ENCODE measurements at places on chromosomes 5 and 9. TPM values are rescaled to one million over a fixed set of nuclear protein-coding genes. Genes with fewer than 3 reads are reported as not detected.

The TRAF2 gene
- total RNA-seq, result 6.4 TPM

The KIF27 gene
- 4.1 TPM for total RNA-seq

The CDC20B gene
- total RNA-seq, result not detected

The LCN1 gene
- total RNA-seq, result not detected

The SHISAL2B gene
- not detected for total RNA-seq

The ANKDD1B gene
- 0.51 TPM for total RNA-seq

The TXNDC8 gene
- total RNA-seq, result not detected

The NR4A3 gene
- total RNA-seq, result 8.8 TPM

The TMEM252 gene
- total RNA-seq, result not detected

The CAMK4 gene
- 0.68 TPM for total RNA-seq

The CCNJL gene
- 0.16 TPM for total RNA-seq

The BTNL8 gene
- total RNA-seq, result not detected

The TYRP1 gene
- not detected for total RNA-seq

The AJM1 gene
- 0.51 TPM for total RNA-seq

The B4GALT7 gene
- 25.3 TPM for total RNA-seq

The RASGEF1C gene
- 0.38 TPM for total RNA-seq

The MLANA gene
- total RNA-seq, result not detected

The MEF2C gene
- total RNA-seq, result 59.5 TPM

The SLCO6A1 gene
- not detected for total RNA-seq

The MARCOL gene
- total RNA-seq, result not detected

The NOP16 gene
- total RNA-seq, result 13.3 TPM

The HMCN2 gene
- total RNA-seq, result 9.2 TPM

The PCDHGB7 gene
- total RNA-seq, result 7.6 TPM

The IRX2 gene
- total RNA-seq, result 2.9 TPM

The TGFBI gene
- total RNA-seq, result 139 TPM

The FOXD4L3 gene
- total RNA-seq, result not detected

The NR6A1 gene
- total RNA-seq, result 4.4 TPM

The PALM2AKAP2 gene
- 37.5 TPM for total RNA-seq

The CXCL14 gene
- 76.2 TPM for total RNA-seq

The RANBP6 gene
- total RNA-seq, result 24.3 TPM

The PARP8 gene
- 31.5 TPM for total RNA-seq

The CANX gene
- total RNA-seq, result 374 TPM

The GRXCR2 gene
- not detected for total RNA-seq

The SPATA9 gene
- total RNA-seq, result 2.4 TPM

The TMEM174 gene
- total RNA-seq, result not detected

The FOXB2 gene
- total RNA-seq, result not detected

The CDC25C gene
- total RNA-seq, result 0.88 TPM

The ORM2 gene
- total RNA-seq, result not detected

The FCN2 gene
- 1.3 TPM for total RNA-seq

The SPDL1 gene
- total RNA-seq, result 5.8 TPM

The LRRC26 gene
- total RNA-seq, result not detected

The GFI1B gene
- total RNA-seq, result not detected

All from subcutaneous adipose tissue (tissue), 4 donors.